Stimulated activated CD8-positive, alpha-beta memory T cell treated with anti-CD3 and anti-CD28 coated beads, Interleukin-7, amount 100 ng/mL, for 48 hours (primary cell): ENCODE measurements at places on chromosomes 2 and 18.

- DNase-seq: no peak
These were observed 753.0 kb downstream of the CNTNAP5 start for GRCh38 chr2:124778076-124778475.

GRCh38 chr2:218671097-218671653 is 627 bp downstream of the RNF25 start:
- no peak for DNase-seq

DNA sequence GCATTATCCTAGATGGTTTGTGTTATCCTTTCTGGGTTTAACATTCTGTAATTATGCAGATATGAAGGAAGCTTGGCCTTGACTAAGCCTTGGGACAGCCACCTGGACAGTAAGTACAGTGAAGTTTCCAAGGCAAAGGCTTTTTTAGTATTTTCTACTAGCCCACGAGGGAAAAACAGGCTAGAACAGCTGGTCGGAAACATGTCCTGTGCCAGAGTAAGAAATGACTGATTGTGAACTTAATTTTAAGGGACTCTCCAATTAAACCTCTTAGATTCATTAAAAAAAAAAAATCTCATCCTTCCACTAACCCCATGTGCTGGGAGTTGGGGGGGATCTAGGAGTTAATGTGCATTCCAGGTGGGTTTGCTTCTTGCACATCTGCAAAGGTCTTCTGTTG is 720.8 kb downstream of the SLC4A3 start:
- no peak for DNase-seq

DNA sequence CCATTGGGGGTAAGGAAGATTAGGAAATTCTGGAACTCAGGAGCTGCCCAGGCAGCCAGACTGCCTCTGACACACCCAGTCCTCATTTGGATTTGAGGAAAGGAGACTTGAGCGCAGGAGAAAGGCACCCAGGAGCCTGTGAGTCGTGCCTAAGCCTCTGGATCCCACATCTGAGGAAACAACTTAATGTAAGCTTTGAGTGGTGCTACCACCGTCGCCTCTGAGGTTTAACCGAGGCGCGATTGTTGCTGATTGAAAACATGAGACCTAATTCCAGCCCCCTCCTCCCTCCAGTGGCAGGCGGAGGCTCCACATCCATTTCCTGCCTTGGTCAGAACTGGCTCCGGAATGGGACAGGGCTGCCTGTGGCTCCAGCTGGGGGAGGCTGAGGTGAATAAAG is 176.7 kb upstream of the PKDCC start:
- no peak for DNase-seq

DNA sequence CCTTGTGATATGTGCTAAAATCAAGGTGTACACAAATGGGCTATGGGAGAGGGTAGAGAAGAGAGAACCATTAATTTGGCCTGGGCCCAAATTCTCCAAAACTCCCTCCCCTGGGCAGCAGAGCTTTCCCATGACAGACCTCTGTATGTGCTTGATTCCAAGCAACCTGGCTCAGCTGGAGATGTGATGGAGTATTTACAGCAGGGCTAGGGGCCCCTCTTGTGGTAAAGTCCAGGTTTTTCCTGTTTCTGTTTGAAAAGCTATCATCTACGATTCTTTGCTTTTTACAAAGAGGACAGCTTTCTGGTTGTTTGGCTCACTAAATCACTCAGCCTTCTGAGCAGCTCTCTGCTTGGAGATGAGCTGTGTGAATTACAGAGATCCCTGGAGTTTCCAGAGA is 40.3 kb downstream of the KCNS3 start:
- DNase-seq: no peak
